Placental pericyte (primary cell): ENCODE measurements at places on chromosomes 5 and 9. TPM values are rescaled to one million over a fixed set of nuclear protein-coding genes. Genes with fewer than 3 reads are reported as not detected.

Gene BNC2
- 31.5 and 35.2 TPM in 2 replicates for total RNA-seq

Gene SLC25A51
- 47.3 and 74.3 TPM in 2 replicates for total RNA-seq

Gene MRPL50
- 6.3 and 11.2 TPM in 2 replicates for total RNA-seq

Gene HAVCR2
- 0.22 TPM in 1 of 2 replicates, not detected in the other for total RNA-seq

Gene SNX24
- 21.0 and 41.1 TPM in 2 replicates for total RNA-seq

Gene PCDHB10
- 0.22 and 0.43 TPM in 2 replicates for total RNA-seq

Gene ENTPD2
- not detected in 2 replicates for total RNA-seq

Gene LMX1B
- not detected in 2 replicates for total RNA-seq

Gene TAS2R1
- total RNA-seq, result 0.29 TPM in 1 of 2 replicates, not detected in the other

Gene DMRT2
- not detected in 2 replicates for total RNA-seq

Gene KCNV2
- total RNA-seq, result not detected in 2 replicates

Gene BSPRY
- total RNA-seq, result not detected in 2 replicates

Gene SPEF2
- total RNA-seq, result 2.6 and 2.7 TPM in 2 replicates

Gene RPS14
- 1,537 and 5,092 TPM in 2 replicates for total RNA-seq

Gene RNF44
- total RNA-seq, result 6.1 and 6.9 TPM in 2 replicates

Gene CYLC2
- not detected in 2 replicates for total RNA-seq

Gene TMEM232
- 0.72 and 2.6 TPM in 2 replicates for total RNA-seq

Gene RNF224
- total RNA-seq, result not detected in 2 replicates

Gene INSL6
- 0.22 TPM in 1 of 2 replicates, not detected in the other for total RNA-seq

Gene EPB41L4A
- total RNA-seq, result 0.22 and 0.29 TPM in 2 replicates

Gene FCN2
- total RNA-seq, result not detected in 2 replicates

Gene THBS4
- total RNA-seq, result 0.14 and 0.22 TPM in 2 replicates

Gene TMEFF1
- total RNA-seq, result 0.88 and 1.6 TPM in 2 replicates

Gene FOXI1
- not detected in 2 replicates for total RNA-seq

Gene CNTNAP3B
- under 0.01 and 0.57 TPM in 2 replicates for total RNA-seq

Gene SLC34A3
- total RNA-seq, result not detected in 2 replicates

Gene SPRY4
- 67.6 and 125 TPM in 2 replicates for total RNA-seq

Gene RORB
- total RNA-seq, result under 0.01 and 0.72 TPM in 2 replicates

Gene GALNT12
- 2.9 and 23.6 TPM in 2 replicates for total RNA-seq

Gene SPATA31A3
- total RNA-seq, result not detected in 2 replicates

Gene SLC6A3
- total RNA-seq, result not detected in 2 replicates

Gene CEL
- total RNA-seq, result 0.22 TPM in 1 of 2 replicates, not detected in the other

Gene ENC1
- 37.2 and 219 TPM in 2 replicates for total RNA-seq

Gene SH2D3C
- 0.22 TPM in 1 of 2 replicates, not detected in the other for total RNA-seq

Gene SURF2
- total RNA-seq, result 9.2 and 17.0 TPM in 2 replicates

Gene PCDHGB1
- 1.8 and 1.9 TPM in 2 replicates for total RNA-seq

Gene ALDOB
- total RNA-seq, result not detected in 2 replicates

Gene CARD9
- 3.9 and 12.9 TPM in 2 replicates for total RNA-seq

Gene MYMK
- not detected in 2 replicates for total RNA-seq

Gene TRPM6
- under 0.01 TPM in 2 replicates for total RNA-seq

Gene ALG2
- 57.6 and 96.7 TPM in 2 replicates for total RNA-seq

Gene PCDHGB2
- total RNA-seq, result 2.2 and 3.1 TPM in 2 replicates

Gene SPINK6
- not detected in 2 replicates for total RNA-seq

Gene NR6A1
- 0.66 and 0.72 TPM in 2 replicates for total RNA-seq

Gene LCP2
- under 0.01 TPM in 1 of 2 replicates, not detected in the other for total RNA-seq

Gene PCDHB7
- under 0.01 and 0.14 TPM in 2 replicates for total RNA-seq

Gene RBM22
- total RNA-seq, result 28.7 and 39.8 TPM in 2 replicates

Gene PCAT7
- 0.66 and 1.0 TPM in 2 replicates for total RNA-seq

Gene MAMDC4
- 2.0 and 3.5 TPM in 2 replicates for total RNA-seq

Gene NDUFS4
- 50.4 and 71.8 TPM in 2 replicates for total RNA-seq

Gene CNTFR
- not detected in 2 replicates for total RNA-seq

Gene SOX30
- under 0.01 TPM in 1 of 2 replicates, not detected in the other for total RNA-seq

Gene TNFSF8
- total RNA-seq, result not detected in 2 replicates

Gene OR1J1
- total RNA-seq, result not detected in 2 replicates

Gene FAM221B
- not detected in 2 replicates for total RNA-seq
